ELR (cell line): ENCODE measurements at places on chromosomes 2 and 18.

DNA sequence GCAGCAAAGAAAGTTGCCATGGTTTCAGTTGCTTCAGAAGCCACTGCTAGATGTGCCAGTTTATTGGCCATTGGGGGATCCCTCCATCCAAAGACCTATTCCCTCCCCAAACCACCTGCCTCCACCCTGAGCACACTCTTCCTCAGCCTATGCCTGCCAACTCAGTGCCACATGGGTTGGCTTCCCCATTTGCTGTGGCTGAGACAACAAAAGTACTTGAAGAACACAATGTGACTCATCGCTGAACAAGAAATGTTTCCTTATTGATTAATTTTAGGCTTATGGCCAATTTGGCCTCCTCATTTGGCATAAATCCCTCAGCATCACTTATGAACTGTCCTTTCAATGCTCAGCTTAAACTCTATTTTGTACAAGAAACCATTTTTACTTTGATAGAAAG, 215.9 kb downstream of the TMEM247 start:
- peak; percentile 50 for DNase-seq

DNA sequence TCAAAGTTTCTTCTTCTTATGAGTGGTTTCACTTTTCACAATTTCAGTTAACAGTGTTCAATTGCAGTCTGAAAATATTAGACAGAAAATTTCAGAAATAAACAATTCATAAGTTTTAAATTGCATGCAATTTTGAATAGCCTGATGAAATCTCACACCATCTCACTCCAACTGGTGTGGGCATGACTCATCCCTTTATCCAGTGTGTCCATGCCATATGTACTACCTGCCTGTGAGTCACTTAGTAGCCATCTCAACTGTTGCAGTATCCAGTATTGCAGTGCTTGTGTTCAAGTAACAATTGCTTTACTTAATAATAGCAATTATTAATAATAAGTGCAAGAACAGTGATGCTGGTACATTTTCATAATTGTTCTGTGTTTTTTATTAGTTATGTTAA, 1202.5 kb downstream of the DSC3 start:
- DNase-seq: peak; percentile 87

- DNase-seq: no peak
These were observed 86.0 kb upstream of the AFF3 start for GRCh38 chr2:100228415-100228814.

GRCh38 chr2:231197706-231198290, 633 bp upstream of the ARMC9 start:
- peak; percentile 25 for DNase-seq

- DNase-seq: no peak
These were observed 132.5 kb upstream of the OSR1 start for GRCh38 chr2:19490846-19491435.

DNA sequence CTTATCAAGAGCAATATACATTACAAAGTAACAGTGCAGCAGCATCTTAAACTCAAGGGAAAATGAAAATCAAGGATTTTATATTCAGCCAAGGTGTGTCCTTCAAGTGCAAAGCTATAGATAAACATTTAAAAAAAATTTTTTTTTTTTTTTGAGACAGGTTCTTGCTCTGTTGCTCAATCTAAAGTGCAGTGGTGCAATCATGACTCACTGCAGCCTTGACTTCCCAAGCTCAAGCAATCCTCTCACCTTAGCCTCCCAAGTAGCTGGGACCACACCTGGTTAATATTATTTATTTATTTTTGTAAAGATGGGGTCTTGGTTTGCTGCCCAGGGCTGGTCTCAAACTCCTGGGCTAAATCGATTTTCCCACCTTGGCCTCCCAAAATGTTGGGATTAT, 9.0 kb downstream of the CDKL4 start:
- peak; percentile 33 for DNase-seq

GRCh38 chr18:62480927-62481326, 41.9 kb upstream of the ZCCHC2 start:
- no peak for DNase-seq

DNA sequence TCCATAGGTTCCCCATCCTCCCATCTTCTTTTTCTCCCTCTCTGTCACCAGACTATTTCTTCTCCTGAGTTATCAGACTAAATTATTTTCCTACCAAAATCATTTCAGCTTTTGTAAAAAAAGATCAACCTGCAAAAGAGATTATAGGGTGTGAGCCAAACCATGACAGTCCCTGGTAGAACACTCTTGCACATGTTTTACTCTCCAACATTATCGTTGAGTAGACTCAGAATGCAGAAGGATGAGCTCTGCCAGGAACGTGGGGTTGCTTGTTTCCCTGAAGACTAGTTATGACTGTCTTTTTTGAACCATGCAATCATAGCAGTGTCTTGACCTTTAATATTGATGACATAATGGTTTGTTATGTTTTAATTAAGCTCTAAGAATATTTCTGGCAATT, 360.1 kb upstream of the VWC2L start:
- DNase-seq: no peak

GRCh38 chr2:224753743-224754540, 37.8 kb upstream of the CCDC195 start:
- DNase-seq: peak; percentile 9

DNA sequence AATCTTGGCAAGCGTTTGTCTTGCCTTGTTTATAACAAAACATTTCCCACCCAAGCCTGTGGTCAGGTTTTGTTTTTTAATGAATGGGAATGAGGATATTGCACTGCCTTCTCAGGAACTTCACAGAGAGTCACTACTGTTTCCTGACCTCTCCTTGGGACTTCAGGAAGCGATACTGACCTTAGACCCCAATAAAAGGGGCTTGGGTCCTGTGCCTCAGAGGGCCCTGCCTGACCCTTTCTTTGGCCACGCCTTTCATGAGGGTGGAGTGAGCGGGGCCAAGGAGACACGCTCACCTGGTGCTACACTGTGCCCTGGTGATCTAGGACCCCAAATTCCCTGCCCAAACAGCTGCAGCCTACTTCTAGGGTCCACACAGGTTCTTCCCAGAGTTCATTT, 92.8 kb upstream of the TGFA start:
- no peak for DNase-seq

DNA sequence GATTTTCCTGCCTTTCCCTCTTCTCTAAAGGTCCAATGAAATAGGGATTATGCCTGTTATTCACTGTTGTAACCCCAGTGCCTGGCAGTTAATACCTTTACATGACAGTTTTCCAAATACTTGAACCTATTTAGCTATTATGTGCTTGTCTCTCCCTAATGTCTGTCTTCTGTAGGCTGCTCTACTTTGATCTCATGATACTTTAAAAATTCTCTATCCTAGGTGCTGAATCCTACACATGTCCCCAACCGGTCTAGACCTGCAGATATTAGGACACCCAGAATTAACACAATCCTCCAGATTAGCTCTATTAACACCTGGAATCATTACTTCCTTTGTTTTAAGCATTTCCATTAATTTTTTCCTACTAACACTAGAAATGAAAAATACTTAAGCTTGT, 7.3 kb downstream of the CEBPZ start:
- no peak for DNase-seq

GRCh38 chr2:13050764-13051163, 334.0 kb downstream of the TRIB2 start:
- peak; percentile 40 for DNase-seq

GRCh38 chr2:152874955-152875354, 156.5 kb downstream of the ARL6IP6 start:
- peak; percentile 6 for DNase-seq

DNA sequence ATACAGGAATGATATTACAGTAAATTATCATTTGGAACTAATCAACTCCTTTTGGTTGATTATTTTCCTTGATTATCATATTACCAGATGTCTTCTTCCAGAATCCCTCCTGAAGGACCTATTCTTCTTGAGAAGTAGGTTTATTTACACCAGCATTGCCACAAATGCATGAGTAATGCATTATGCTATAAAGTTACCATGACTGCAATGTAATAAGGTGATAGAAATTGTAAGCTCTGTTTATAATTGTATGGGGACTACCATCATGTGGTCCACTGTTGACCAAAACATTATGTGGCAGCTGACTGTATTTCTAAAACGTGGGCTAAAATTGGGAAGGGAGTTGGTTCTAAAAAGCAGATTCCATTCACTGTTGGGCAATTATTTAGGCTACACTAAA, 602.2 kb downstream of the NYAP2 start:
- DNase-seq: peak; percentile 65

GRCh38 chr2:192414794-192415193, 220.1 kb upstream of the TMEFF2 start:
- DNase-seq: no peak

- DNase-seq: no peak
These were observed 105.6 kb downstream of the MAPK4 start for GRCh38 chr18:50665519-50665918.

DNA sequence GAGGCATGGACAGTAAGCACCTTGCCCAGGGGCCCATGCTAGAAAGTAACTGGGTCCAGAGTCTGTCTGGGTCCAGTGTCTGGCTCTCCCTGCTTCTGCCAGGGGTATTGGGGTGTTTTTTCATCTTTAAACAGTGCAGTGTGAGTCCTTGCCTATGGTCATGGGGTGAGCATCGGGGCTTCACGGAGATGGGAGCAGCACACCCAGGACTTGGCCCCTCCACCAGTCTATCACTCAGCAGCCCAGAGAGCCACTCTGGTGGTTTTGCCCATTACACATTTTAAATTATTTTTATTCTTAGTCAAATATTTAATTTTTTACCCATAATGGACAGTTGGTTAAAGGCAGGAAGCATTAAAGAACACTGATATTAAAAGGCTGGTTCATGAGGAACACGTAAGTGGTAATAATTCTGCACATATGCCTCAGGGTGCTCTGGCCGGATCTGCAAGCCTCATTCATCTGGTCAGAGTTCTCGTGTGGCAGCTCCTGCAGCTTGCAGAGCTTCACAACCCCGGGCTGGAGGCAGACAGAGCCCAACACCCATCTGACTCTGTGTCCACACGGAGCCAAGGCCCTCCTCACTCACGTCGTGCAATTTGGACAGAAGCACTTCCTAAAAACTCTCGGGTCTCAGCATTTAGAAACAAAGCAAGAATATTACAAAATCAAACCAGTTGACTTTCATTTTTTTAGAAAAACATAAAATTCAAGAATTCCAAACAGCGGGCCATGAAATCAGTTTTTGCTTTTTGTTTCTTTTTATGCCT, 204.1 kb downstream of the CTIF start:
- DNase-seq: peak; percentile 75

DNA sequence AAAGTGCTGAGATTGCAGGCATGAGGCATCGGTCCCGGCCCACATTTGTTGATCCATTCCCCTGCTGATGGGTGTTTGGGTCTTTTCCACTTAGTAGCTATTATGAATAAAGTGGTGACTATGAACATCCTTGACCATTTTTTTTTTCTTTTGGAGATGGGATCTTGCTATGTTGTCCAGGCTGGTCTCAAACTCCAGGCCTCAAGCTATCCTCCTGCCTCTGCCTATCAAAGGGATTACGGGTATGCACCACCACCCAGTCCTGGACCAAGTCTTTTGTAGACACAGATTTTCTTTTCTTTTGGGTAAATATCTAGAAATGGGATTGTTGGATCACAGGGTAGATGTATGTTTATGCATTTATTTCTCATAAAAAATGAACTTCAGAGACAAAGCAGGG, 1.3 kb upstream of the FAM136A start:
- no peak for DNase-seq

DNA sequence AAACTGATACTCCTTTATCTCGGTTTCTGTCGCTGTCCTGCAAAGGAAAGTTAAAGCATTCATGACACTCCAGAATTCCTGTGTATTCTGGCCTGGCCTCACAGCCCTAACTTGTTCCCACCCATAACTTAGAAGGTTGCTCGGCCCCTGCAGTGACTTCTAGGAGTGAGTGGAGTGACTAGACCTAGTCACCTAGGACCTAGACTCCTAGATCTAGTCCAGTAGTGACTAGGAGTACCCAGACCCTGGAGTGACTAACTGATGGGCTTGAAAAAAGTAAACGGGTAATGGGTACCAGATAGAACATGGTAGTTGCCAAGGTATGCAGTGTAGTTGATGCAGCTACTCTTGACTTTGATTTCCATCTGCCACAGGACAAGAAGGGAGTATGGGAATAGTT, 181.8 kb downstream of the MYO1B start:
- DNase-seq: no peak

DNA sequence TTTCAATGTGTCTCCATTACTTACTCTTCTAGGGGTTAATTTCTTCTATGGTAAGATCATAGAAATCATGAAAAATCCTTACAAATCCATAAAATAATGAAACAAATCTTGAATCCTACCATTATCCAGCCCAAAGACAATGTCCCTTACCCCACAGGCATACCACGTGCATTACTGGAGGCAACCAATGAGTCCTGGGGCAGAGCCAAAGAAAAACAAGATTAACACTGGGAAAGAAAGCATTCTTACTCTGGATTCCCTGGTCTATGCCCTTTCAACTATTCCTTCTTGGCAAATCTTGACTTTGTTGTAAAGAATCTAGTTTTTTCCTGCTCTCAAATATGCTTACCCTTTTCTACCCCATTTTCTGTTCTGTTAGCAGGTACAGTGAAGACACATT, 3.1 kb upstream of the GALNT1 start:
- DNase-seq: no peak

GRCh38 chr2:212905640-212906201, 245.7 kb downstream of the IKZF2 start:
- DNase-seq: peak; percentile 69

DNA sequence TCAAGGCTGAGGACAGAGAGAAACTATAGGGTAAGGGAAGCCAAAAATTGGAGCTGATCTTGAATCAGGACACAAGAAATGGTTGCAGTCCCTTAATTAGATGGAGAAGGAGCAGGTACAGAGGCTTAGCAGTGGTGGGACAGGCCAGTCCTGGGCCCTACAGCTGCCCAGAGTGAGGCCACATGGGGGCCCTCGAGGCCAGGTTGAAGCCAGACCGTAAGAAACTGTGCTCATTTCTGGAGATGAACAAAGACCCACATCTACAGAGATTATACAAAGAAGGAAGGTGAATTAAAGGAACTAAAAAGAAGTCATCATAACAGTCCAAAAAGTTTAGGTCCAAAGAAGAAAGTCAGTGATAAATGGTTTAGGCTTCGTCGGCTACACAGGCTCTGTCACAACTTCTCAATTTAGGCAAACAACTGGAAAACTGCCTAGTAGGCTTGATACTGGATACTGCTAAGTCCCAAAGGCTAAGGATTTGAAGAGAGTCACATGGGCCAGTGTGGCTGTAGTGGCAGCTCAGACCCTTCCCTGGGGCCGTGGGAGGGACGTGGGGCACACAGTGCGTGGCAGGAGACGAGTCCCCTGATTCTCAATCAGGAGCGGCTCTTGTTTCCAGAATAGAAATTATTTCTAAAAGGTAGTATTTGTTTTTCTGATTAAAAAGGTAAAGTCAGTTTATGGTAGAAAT, 50.4 kb upstream of the CNGA3 start:
- DNase-seq: peak; percentile 33
